ENCODE measurements at places on chromosomes 6 and 20. TPM values are rescaled to one million over a fixed set of nuclear protein-coding genes. Genes with fewer than 3 reads are reported as not detected.
A peak's percentile ranks its signal among the peaks of the same experiment; 100 is the strongest.

DNA sequence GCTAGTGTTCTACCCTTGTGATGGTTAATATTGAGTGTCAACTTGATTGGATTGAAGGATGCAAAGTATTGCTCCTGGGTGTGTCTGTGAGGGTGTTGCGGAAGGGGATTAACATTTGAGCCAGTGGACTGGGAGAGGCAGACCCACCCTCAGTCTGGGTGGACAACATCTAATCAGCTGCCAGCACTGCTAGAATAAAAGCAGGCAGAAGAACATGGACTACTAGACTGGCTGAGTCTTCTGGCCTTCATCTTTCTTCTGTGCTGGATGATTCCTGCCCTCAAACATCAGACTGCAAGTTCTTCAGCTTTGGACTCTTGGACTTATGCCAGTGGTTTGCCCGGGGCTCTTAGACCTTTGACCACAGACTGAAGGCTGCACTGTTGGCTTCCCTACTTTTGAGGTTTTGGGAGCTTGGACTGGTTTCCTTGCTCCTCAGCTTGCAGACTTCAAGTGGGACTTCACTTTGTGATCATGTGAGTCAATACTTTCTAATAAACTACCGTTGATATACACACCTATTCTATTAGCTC lies 50.1 kb downstream of the SDHAF4 start:
- no peak overlapping the region for H3K27ac ChIP-seq
- H3K27me3 ChIP-seq = no peaks in the 10 kb centered on the region
- no peaks in the 10 kb centered on the region for H3K36me3 ChIP-seq
- DNase-seq = no peak

SASH1 gene
- 21.9 TPM for total RNA-seq

CDH26 gene
- 1.3 TPM for total RNA-seq

PTK7 gene
- total RNA-seq = 10.4 TPM

- H3K27ac ChIP-seq = peak overlapping the region; percentile 55
- H3K4me3 ChIP-seq = no peak overlapping the region
- no peaks in the 10 kb centered on the region for H3K27me3 ChIP-seq
- H3K36me3 ChIP-seq = no peaks in the 10 kb centered on the region
- DNase-seq = no peak
- peaks cover 12% of the 10 kb centered on the region for H3K4me1 ChIP-seq
These were observed 350.4 kb downstream of the TENT5A start for GRCh38 chr6:81401970-81402690.

ZNF334 gene
- 2.5 TPM for total RNA-seq

Data from heart left ventricle (tissue), 16 donors.